ENCODE measurements at places on chromosomes 5 and 9.

DNA sequence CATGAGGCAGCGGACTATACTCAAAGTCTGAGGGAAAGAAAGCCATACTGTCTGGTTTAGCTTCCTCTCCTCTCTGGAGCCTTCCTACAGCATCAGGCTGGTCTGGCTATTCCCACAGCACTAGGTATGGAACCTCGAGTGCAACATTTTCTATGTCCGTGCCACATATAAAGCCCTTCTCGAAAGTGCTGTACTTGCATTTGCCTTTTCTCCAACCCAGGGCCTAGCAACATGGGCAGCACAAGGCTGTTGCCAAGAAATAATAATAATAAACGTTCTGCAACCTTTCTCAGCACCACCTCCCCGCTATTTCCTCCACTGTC is 804 bp downstream of the MED10 start:
- DNase-seq = no peak

DNA sequence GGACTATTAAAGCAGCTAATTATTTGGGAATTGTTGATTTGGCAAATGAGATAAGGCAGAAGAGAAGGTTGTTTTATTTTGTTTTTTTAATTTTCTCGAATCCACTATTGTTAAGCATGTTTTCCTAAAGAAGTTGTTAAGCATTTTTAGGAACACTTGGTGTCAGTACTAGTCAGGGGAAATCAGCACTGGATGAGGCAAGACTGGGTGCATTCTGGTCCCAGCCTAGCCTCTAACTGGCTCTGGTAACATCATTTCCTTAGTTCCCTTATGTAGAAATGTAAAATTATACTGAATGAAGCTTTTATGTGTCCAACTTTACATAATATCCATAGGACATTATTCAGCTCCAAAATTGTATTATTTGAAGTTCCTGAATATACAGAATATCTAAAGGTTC is 196.1 kb downstream of the PCSK5 start:
- no peak for DNase-seq

DNA sequence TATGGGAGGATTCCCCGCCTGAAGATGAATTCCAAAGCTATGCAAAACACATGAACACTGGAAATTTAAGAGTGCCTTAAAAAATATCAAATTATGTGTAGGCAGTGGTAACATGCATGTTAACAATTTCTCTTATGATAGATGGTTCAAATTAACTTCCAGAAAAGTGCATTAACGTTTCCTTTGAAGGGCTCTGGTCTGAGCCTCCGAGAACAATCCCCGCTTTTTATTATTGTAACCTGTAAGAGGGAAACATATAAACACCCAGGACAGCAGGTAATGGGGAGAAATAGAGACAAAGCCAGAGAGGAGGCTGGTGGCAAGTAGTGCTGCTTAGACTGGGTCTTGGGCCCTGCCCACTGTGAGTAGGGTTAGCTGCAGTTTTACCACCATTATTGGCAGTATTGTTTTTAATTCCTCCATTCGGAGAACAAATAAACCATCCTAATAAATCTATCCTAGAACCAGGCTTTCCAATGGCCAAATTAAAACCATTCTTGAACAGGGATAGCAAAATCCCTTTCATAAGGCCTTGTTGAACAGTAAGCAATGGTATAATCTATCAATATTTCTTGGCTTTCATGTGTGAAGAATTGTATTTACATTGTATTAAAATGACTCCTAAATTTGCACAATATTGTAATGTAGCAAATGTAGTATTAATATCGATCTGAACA is 6.3 kb downstream of the NR2F1 start:
- no peak for DNase-seq

DNA sequence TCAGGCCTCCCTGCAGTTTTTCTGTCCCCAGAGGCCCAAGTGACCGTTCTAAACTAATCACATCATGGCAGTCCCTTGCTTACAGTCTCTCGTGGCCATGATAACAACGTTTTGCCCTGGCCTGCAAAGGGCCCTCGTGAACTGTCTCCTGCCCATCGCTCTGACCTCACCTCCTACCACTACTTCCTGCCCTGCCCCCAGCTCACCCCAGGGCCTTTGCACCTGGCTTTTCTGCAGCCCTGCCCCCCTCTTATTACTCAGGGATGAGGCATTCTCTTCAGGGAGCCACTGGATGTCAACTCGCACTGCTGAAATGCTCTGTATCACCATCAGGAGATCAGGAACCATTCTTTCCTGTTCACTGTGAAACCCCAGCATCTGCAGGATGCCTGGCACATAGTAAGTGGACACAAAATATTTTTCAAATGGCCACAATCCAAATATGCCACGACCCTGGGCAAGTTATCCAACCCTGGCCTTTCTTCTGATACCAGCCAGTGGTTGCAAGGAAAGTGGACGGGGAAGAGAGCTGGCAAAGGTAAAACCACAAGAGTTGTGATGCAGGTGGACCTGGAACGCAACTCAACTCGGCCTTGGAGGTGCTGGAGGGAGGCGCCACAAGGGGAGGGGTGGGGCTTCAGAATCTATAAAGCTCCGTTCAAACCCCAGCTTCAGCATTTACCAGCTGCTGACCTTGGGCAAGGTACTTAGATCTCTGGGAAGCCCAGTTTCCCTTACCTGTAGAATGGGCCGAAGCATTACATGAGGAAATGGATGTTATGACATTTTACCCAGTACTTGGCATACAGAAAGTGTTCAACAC is 1.7 kb downstream of the SNCB start:
- DNase-seq = no peak

DNA sequence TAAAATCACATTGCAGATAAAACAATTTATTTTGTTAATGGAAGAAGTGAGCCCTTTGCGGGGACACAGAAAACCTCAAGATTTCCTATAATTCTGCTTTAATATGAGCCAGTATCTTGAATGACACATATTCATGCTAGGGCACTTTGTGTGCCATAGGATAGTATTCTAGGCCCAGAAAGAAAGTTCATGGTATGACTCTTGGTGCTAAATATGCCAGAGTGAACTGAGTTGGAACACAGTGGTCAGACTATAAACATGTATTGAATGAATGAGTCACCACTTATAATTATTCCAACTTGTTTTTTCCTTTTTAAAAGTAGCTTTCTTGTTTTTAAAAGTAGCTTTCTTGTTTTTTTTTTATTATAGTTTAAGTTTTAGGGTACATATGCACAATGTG is 46.0 kb downstream of the ADAMTS19 start:
- no peak for DNase-seq

DNA sequence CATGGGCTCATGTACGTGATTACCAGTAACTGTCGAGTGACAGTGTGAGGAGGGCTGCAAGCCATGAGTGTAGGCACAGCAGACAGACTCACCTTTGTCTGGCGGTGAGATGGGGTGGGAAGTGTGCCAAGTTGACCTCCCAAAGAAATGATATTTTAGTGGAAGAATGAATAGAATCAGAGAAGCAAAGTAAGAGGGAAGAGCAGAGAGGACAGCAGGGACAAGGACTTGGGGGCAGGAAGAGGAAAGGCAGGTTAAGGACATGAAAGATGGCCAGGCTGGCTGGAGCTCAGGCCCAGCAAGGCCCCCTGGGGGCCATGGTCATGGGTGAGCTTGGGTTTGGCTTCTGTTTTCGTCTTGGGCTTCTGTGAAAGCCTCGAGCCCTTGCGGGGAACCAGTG is 20.2 kb downstream of the TGFBI start:
- DNase-seq = no peak

DNA sequence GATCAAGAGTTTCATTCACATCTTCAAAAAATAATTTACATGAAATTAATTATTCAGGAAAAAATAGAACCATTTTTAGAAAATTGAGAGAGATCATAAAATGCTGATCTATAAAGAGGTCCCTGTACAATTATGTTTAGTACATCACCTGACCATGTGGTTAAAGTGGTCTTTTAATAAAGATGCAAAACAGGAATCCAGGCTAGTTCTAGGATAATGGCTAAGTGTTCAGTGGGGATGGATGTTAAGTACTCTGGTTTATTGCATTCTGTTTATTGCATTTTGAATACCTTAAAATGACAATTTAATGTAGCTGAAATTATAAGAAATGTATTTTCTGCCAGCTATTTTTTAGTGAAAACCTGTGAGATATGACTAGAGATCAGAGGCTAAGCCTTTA is 72.0 kb upstream of the SMC2 start:
- no peak for DNase-seq

DNA sequence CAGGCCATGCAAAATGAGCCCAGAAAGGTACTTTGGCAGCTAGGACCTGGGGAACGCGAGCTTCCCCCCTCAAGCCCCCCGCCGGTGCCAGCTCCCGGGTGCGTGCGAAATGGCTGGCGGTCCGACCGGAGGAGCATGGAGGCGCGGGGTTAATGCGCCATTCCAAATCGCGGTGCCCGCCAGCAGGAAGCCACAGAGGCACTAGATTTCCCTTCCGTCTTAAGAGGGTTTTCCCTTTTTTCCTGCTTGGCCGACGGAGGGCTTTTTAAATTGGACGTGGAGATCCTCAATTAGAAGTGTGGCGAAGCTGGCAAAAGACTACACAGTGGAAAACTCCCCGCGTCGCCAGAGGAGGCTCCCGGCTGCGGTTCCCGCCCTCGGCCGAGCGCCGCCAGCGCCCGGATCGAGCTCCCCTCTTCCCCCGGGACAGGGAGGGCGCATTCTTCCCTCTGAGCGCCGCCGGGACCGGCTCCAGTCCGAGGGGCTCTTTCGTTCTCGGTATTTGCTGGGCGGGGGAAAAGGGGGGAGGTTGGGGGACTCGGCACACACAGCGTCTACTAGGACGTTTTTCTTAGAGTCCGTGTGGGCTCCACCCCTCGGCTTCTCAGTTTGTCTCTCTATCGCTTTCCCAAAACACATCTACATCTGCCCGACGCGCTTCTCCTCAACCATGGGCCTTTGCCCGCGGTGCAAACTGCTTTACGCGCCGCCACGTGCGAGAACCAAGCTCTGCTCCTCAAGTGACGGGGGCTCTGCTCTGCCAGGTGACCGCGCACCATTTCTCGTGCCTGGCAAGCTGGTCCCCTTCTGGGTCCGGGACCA is 3.0 kb downstream of the GDNF start:
- DNase-seq = no peak

DNA sequence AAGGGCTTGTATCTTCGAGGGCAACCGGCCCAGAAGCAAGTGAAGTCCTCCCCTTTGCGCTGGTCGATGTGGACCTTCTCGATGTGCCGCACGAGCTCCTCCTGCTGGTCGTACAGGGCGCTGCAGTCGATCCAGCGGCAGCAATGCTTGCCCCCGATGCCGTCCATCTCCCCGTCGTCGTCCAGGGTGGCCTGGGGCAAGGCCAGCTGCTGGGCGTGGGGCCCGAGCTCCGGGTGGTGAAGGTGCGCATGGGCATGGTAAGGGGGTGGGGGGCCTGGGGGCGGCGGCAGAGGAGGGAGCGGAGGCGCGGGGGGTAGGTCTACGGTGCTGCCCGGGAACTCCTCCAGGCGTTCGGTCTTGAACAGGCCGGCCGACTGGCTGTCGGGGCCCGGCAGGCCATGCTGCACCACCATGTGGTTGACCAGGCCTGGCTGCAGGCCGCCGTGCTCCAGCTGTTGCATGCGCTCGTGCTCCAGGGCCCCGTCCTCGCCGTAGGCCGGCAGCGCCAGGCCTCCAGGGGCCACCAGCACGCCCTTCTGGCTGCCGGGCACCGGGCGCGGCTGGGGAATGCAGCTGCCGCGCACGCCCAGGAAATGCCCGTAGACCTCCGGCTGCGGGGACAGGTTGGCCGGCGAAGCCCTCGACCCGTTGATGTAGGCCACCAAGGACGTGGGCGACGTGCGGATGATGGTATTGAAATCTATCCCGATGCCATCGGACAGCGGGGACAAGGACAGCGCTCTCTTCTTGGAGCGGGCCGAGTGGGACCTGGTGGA is 181.8 kb downstream of the GLIS3 start:
- DNase-seq = no peak
